Heart left ventricle (tissue), 16 donors: ENCODE measurements at places on chromosomes 4 and X. TPM values are rescaled to one million over a fixed set of nuclear protein-coding genes. Genes with fewer than 3 reads are reported as not detected.

Gene PHOX2B
- not detected for total RNA-seq

Gene GAGE12H
- total RNA-seq, result not detected

Gene RIPPLY1
- total RNA-seq, result not detected

Gene PROM1
- total RNA-seq, result 2.7 TPM

Gene RAP2C
- 8.8 TPM for total RNA-seq

Gene BTK
- 18.8 TPM for total RNA-seq

Gene USP26
- total RNA-seq, result not detected

Gene TMEM271
- total RNA-seq, result not detected

- DNase-seq, result no peak
Observed at GRCh38 chrX:85024044-85024443, 20.4 kb downstream of the APOOL start.

GRCh38 chrX:84358271-84358670 is 144.0 kb downstream of the HDX start:
- no peak for DNase-seq

DNA sequence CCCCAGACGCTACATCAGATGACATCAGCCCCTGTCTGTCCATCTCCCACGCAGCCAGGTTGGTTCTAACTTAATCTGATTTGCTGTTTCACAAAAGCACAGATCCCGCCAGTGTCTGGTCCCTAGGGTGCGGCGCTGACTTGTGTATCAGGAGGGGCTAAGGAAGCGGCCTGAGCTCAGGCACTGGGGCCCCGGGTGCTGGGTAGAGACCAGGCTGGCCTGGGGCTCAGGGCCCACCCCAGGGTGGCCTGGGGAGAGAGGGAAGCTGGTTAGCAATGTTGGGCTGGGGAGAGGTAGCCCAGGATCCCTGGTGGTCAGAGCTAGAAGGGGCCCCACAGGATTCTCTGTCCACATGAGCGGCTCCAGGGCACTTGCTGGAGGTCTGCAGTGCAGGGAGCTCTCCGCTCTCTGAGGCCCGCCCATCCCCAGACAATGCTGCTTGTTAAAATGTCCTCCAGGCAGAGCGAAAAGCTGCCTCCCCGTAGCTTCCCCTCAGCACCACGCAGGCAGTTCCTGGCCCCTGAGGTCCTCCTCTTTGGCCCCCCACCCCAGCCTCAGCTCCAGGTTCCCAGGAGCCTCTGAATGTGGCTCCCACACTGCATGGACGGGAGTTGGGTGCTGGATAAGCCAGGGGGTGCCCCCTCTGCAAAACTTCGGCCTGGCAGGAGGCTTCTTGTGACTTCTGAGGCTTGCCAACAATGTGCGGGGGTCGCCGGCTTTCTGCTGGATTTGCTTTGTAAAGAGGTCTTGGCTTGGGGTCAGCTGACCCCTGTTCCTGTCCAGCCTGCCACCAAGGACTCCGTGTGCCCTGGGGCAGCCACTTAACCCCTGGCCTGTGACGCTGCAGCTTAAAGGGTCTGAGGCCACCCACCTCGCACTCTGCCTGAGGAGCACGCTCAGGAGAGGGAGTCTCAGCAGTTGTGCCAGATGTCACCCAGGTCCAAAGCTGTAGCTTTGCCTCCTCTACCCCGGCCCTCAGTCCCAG is 112.9 kb downstream of the CPZ start:
- DNase-seq, result no peak

DNA sequence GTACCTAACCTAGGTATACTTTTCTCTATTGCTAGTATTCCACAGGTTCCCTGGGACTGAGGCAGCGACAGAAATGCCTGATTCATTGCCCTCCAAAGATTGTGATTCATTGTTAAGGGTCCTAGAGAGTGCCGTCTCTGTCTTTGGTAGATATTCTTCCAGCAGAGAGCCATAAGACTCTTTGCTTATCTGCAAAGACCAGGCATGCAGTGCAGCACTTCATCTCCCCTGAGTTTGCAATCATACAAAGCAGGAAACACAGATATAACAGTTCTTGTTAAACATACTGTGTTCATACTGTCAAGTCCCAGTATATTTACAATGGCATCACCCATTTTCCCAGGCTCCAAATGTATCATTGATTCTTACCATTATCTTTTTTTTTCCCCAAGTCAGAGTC is 47.7 kb downstream of the KLF8 start:
- DNase-seq, result no peak

DNA sequence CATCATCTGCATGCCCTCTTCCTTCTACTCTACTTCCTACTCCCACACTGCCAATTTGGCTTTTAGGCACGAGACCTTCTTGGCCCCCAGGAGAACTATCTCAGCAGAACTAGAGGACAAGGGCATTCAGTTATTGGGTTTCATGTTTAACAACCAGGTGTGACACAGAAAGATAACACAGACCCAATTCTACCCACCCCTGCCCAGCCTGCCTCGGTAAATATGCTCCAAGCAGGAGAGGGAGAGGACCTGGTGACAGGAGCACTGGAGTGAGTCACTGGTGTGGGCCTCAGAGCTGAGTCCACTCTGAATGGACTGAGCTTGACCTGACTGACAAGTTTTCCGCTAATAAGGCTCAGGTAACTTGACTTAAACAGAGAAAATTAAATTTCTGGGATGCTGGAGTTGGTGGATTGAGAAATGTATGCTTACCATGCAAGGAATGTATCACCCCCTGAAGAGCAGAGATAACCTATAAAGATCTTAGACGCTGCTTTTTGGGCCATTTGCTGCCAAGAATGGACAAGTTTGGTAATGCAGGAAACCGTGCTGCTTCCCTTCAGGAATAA is 52.5 kb downstream of the CASP3 start:
- no peak for DNase-seq

DNA sequence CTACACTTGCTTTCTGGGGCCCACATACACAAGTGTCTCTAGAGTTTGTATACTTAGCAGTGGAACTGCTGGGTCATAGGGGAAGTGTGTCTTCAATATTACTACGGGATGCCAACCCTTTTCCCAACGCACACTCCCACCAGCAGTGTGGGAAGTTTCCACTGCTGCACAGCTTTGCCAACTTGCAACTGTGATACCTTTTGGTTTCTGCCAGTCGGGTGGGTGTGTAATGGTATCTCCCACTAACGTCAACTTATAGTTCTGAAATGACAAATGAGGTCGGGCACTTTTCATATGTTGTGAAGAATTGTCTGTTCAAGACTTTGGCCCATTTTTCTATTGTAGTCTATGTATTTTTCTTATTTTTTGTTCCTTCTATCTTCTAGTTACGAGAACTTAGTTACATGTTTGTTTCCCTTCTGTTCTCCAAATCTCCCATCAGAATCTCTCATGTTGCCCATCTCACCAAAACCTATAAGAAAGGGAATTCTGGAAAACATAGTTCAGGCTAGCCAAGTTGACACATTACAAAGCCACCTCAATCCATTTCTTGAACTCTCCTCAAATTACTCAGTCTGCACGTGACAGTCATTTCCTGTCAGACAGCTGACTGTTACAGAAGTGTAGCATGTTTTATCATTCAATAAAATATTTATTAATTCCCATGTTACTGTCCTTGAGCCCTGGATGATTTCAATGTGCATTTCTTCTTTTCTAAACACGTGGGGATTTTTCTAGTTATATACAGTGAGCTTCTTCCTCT is 30.7 kb downstream of the PNMA6E start:
- DNase-seq, result no peak

DNA sequence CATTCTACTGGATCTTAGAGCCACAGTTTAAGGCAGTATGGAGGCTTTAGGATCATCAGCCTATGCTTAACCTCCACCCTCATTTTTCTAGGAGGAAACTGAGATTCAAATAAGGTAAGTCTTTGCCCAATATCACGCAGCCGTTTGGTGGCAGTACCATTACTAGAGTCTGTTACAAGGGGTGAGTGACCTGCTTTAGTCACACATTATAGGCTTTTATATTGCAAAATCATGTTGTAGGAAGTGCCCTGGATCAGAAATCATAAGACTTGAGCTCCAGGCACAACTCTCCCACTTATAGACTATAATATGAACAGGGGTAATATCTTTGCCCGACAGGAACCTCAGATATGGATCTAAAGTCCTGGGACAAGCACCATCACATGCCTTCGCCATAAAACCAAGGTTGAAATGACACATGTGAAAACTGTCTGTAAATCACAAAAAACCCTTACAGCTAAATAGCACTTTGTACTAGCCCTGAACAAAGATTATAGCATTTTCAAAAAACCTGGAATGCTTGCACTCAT is 19.2 kb downstream of the HPSE start:
- DNase-seq, result no peak

DNA sequence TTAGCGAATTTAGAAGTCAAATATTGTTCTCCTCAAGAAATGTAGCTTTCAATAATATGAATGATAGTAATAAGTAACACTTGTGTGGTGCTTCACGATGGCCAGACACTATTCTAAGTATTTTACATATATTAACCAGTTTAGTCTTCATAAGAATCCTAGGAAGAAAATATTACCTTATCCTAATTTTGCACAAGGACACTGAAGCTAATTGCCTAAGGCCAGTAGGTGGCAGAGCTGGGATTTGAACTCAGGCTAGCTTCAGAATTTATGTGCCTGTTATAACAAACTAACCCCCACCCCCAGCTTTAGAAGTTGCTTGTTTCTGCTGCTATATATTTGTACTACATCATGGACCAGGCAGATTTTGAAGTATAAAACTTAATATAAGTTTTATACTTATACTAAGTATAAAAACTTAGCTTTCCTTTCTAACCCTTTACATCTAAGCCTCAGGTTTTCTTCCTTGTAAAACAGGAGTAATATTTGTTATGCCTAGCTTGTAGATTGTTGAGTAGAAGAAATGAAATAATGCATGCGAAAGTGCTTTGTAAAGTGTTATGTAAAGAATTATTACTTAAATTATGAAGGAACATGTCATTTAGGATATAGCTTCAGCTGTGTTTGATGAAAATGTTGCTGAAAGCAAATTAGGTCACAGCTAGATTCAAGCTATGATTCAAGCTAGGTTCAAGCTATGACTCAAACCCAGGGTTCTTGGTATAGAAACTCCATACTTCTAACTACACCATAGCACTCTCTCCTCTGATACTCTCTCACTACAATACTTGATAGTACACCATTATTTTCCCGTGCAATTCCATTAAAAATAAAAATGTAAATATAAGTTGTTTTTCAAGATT is 4.2 kb upstream of the CDS1 start:
- no peak for DNase-seq

- DNase-seq, result no peak
Observed at GRCh38 chr4:144411119-144411518, 234.8 kb upstream of the HHIP start.

DNA sequence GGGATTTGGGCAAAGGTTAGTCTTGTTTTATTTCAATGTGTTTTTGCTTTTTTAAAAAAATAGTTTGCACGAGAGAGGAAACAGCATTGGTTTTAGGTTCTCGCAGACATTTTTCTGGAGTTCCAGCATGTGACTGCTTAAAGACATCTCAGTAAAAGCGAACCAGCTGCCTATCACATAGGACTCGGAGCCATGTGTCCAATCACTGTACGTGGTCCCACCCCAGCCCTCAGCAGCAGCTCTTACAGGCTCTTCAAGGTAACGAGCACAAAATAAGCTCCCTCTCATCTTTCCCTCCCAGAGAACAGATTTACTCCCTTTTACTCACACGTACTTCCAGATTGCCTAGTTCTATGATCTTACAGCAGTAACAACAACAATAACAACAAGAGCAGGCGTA is 68.7 kb downstream of the MCF2 start:
- DNase-seq, result no peak

DNA sequence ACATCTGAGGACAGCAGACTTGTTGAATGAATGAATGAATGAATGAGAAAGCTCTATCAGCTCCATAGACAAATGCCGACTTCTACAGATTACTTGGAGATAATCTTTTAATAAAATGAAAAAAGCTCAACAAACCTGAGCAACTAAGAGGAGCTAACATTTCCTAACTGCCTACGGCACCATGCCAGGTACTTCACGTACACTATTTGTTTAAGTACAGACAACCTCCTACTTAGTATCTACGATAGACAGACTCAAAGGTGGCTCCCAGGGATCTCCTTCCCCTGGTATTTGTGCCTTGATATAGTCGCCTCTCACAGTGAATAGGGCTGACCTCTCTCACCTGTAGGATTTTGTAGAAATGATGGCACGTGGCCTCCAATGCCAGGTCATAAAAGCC is 412.2 kb upstream of the FAT1 start:
- no peak for DNase-seq

- DNase-seq, result no peak
Observed at GRCh38 chr4:91373546-91373945, 930.2 kb upstream of the GRID2 start.

GRCh38 chrX:15769300-15769954 is 20.9 kb upstream of the ZRSR2 start:
- DNase-seq, result no peak

- DNase-seq, result no peak
Observed at GRCh38 chrX:38214044-38214443, 6.6 kb downstream of the SRPX start.

DNA sequence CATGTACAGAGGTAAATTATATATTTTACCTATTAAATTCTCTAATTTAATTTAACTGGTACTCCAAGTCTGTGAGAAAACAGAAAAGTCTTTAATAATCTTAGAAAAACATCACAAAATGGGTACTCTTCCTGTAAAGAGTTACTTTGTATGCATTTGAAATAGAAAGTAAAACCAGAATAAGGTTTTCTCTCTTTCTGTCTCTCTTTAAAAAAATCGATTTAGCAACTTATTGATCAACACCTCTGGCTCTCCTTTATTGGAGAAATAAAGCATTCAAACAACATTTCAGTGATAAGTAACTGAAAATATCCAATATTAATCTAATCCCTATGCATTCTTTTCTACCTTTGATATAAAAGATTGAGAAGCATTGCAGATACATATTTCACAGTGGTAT is 27.4 kb downstream of the ATOH1 start:
- DNase-seq, result no peak

DNA sequence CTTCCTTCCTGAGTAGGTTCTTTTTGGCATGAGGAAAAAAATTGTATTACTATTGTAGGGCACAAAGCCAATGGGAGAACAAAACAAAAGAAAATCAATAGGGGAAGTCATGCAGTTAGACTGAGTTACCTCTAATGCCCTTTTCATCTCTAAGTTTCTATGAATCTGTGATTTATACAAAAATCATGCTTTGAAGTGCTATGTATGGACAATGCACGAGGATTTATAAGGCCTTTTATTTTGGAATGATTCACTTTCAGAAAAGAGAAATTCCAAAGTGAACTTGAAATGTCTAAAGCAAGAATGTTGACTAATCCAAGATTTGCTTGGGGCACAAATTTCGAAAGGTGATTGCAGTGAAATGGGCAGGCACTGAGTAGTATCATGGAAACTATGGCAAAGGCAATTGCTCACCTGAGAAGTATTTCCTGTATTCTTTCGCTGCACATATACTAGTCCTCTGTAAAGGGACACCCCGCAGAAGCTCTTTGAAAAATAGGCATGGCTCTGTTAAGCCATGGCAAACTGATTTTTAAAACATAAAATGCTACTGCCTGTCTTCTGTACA is 52.8 kb downstream of the ADGRG4 start:
- no peak for DNase-seq

- DNase-seq, result peak; percentile 58
Observed at GRCh38 chrX:15694941-15695451, 30.4 kb upstream of the CLTRN start.

DNA sequence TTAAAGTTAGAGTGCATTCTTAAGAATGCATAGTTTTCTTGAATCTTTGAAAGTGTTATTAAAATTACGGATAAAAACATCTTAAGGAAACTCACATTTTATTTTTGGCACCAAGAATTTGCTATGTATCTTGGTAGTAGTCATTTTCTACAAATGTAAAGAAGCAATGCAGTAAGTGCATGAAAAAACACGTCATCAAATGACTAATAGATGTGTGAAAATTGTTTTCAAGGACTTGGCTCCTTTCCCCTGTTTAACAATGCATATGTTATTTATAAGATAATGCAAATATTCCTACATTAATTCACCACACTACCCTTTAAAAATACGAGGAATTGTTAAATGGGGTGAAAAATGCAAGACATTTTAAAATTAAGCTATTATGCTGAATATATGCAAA is 461.2 kb upstream of the PCDH7 start:
- no peak for DNase-seq
